ENCODE measurements at places on chromosomes 3 and 15.

DNA sequence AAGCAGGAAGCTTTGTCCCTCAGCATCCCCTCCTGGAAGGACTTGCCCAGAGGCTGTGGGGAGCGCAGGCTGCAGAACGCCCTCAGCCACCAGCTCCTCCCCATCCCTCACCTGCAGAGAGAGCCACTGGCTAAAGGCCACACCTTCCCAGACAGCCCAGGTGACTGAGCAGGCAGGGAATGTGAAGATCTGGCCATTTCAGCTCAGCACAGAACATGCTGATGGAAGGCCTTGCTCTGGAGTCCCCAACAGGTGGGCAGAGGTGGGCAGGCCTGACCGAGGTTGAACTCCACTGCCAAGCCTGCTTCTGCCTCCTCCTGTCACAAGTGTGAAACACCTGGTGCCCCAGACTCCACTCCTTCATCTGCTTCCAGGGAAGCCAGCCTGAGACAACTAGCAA, 50.7 kb upstream of the SEC61A1 start:
- no peak for DNase-seq

GRCh38 chr15:57415602-57416001, 39.3 kb downstream of the CGNL1 start:
- DNase-seq: no peak

- no peak for DNase-seq
Measured at GRCh38 chr15:100167884-100168375, 173.8 kb downstream of the ADAMTS17 start.

GRCh38 chr15:89910891-89911626, 1.7 kb downstream of the ARPIN start:
- no peak for DNase-seq

DNA sequence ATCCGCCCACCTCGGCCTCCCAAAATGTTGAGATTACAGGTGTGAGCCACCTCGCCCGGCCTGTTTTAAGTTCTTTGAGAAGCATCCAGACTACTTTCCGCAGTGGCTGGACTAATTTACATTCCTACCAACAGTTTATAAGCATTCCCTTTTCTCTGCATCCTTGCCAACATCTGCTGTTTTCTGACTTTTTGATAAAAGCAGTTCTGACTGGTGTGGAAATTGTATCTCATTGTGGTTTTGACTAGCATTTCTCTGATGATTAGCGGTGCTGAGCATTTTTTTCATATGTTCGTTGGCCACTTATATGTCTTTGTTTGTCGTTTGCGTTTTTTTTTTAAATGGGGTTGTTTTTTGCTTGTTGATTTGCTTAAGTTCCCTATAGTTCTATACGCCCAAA, 208.4 kb upstream of the DPPA4 start:
- DNase-seq: no peak

- DNase-seq: no peak
Measured at GRCh38 chr15:49865925-49866757, 245.3 kb downstream of the DTWD1 start.

DNA sequence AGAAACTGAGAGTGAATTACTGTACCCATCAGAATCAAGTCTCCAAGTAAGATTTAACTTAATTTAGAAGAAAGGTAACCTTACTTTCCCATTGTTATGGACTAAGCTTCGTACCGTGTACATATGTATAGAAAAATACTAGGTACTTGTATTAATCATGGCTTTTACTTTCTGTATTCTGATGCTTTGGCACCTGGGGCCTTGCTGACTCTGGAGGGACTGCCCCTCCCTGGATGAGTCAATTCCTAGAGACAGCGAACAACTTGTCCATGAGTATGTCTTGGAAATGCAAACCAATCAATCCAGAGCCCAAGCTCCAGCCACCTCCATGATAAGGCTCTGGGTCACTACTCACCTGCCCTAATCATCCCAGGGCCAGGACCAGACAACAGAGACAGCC, 50.0 kb upstream of the DGKG start:
- no peak for DNase-seq

DNA sequence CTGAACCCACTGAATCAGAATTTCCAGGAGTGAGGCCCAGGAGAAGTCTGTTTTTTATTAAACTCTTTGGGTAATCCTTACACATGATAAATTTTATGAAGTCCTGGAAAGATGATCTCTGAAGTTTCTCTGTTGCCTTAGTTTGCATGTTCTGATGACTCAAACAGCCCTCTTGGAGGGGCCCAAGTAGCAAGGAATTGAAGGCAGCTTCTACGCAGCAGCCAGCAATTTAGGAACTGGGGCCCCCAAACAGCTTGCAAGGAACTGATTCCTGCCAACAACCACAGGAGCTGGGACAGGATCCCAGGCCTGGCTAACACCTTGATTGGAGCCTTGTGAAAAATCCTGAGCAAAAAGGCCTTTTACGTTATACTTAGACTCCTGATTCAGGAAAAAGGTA, 5.4 kb upstream of the ACP3 start:
- DNase-seq: no peak

- DNase-seq: no peak
Measured at GRCh38 chr15:92365084-92365483, 28.6 kb upstream of the ST8SIA2 start.

DNA sequence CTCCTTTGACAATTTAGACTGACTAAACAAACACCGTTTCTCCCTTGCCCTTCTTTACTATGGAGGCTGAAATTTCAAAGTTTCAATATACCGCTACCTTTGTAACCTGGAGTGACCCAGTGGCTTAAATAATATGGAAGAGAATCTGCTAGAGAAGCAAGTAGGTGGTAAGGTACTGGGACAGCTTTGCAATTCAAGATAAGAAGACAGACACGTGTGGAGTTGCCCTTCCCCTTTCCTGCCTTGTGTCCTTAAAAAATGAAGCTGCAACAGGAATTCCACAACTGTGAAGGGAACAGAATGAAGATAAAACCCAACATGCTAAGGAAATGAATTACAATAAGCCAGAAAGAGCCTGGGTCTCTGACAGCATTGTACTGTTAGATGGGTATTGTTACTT, 26.4 kb downstream of the CBLB start:
- no peak for DNase-seq

GRCh38 chr3:74883690-74884089, 269.2 kb upstream of the CNTN3 start:
- DNase-seq: no peak

- no peak for DNase-seq
Measured at GRCh38 chr15:53189860-53190259, 399.7 kb upstream of the ONECUT1 start.

DNA sequence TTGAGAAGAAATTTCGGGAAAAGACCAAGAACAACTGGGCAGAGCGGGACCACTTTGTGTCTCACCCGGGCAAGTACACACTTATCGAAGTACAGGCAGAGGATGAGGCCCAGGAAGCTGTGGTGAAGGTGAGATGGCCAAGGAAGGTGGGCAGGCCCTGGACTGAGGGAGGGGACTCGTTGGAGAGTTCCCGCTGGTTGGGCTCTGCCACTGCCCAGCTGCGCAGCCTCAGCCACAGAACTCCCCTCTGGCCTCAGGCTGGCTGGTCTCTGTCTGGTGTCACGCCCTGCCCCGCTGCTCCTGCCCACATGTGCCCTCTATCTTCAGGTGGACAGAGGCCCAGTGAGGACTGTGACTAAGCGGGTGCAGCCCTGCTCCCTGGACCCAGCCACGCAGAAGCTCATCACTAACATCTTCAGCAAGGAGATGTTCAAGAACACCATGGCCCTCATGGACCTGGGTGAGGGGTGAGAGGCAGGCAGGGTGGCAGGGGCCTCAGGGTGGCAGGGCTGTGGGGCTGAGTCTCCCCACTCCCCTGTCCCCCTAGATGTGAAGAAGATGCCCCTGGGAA, 2.4 kb downstream of the PARP3 start:
- no peak for DNase-seq

DNA sequence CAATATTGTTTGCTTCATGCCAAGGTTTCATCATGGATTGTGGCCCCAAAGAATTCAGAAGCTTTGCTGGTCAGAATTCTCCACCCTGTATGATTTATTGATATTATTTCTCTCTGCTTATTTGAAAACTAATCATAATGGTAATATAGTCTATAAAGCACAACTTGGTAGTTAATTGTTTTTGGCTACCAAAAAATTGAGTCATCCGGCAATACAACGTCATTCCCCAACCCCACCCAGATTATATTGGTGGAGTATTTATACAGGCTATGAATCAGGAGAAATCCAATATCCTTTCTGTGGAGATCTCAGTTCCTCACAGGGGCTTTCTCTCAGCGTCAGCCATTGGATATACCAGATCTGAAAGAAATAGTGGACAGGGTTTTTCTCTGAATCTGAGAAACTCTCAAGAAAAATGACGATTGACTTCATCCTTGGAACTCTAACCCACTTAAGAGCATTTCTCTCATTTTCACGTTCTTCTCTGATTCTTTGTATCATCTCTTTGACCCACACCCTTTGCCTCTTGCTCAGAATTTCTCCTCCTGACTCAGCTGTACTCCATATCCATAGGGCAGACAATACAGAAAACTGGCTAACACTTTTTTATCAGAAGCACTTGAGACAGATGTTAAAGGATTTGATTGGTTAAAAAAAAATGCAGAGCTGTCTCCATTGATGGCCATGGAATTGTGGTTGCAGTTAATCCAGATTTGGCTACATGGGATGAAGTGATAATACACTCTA, 1055.8 kb upstream of the CADM2 start:
- DNase-seq: no peak

- no peak for DNase-seq
Measured at GRCh38 chr3:160331127-160331937, 67.7 kb downstream of the IFT80 start.

DNA sequence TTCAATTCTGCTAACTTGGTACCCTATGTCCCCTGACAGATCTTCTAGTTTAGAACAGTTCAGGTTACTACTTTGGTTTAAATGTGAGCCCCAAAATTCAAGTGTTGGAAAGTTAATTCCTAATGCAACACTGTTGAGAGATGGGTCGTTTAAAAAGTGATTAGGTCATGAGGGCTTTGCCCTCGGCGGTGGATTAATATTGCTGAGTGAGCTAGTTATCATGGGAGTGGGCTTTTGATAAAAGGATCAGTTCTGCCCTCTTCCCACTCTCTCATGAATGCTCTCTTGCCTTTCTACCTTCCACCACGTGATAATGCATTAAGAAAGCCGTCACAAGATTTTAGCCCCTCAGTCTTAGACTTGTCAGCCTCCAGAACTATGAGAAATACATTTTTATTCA, 72.1 kb downstream of the BTLA start:
- no peak for DNase-seq

DNA sequence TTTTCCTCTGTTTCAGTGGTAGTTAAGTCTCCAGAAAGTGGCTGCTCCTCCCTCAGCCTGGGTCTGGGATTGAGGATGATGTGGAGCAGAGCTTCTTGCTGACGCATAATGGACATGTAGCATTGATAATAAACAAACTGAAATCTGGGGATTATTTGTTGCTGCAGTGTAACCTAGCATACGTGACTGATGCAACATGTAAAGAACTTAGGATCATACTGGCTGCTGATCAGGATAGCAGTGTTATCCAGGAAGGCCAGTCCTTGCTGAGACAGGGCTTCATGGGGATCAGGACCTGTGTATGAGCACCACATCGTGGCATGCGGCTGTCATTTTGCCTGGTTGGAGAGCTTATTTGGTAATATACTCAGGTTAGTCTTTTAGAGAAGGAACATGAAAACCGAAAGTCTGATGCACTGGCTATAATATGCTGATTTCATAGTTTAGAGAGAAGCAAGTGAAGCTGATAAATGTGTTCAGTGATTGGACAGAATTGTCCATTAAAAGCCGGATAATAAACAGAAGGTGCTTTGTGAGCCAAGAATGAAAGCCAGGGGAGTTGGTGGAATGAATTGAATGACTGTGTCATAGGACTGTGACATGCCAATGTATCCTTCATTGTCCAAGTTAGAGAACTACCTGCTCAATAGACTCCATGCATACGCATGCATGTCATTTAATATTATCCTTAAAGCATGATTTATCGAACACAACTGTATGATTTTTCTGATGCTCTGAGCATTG, 4.1 kb downstream of the MINAR1 start:
- no peak for DNase-seq
